T-helper 17 cell (primary cell): ENCODE measurements at places on chromosomes 7 and 10.

GRCh38 chr10:103822107-103822716 is 33.2 kb downstream of the SH3PXD2A start:
- no peak for DNase-seq

GRCh38 chr7:148442933-148443332 is 147.6 kb upstream of the C7orf33 start:
- no peak for DNase-seq

- DNase-seq: no peak
Observed at GRCh38 chr10:126375926-126376554, 12.2 kb downstream of the ADAM12 start.

- no peak for DNase-seq
Observed at GRCh38 chr10:123554656-123555055, 111.5 kb upstream of the GPR26 start.

DNA sequence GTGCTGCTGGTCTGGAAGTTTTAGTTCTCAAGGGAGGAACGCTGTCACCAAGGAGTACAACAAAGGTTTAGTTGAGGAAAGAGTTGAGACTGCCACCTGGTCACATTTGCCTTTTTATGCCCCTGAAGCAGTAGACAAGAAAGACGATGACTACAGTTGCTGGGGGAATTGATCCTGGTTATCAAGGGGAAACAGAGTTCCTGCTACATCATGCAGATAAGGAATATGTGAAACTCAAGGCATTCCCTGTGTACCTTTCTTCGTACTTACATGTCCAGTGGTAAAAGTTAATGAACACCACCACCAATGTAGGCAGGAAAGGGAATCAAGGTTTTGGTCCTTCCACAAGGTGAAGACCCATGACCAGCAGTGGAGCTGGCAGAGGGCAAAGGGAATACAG is 31.8 kb downstream of the SLC35B4 start:
- DNase-seq: no peak
